ENCODE measurements at places on chromosomes 3 and 15. TPM values are rescaled to one million over a fixed set of nuclear protein-coding genes. Genes with fewer than 3 reads are reported as not detected.

Gene STRIT1
- 0.38 TPM for total RNA-seq

Gene TM4SF18
- total RNA-seq = 3.3 TPM

Gene CCK
- total RNA-seq = 2.4 TPM

Gene RASGRF1
- 0.67 TPM for total RNA-seq

Gene UTS2B
- total RNA-seq = not detected

Gene GPR87
- total RNA-seq = not detected

Gene SCAMP5
- 51.8 TPM for total RNA-seq

Gene KBTBD13
- not detected for total RNA-seq

Gene SYNPR
- total RNA-seq = 0.54 TPM

- no peak for DNase-seq
Measured at GRCh38 chr3:178741020-178741419, 204.8 kb downstream of the KCNMB2 start.

DNA sequence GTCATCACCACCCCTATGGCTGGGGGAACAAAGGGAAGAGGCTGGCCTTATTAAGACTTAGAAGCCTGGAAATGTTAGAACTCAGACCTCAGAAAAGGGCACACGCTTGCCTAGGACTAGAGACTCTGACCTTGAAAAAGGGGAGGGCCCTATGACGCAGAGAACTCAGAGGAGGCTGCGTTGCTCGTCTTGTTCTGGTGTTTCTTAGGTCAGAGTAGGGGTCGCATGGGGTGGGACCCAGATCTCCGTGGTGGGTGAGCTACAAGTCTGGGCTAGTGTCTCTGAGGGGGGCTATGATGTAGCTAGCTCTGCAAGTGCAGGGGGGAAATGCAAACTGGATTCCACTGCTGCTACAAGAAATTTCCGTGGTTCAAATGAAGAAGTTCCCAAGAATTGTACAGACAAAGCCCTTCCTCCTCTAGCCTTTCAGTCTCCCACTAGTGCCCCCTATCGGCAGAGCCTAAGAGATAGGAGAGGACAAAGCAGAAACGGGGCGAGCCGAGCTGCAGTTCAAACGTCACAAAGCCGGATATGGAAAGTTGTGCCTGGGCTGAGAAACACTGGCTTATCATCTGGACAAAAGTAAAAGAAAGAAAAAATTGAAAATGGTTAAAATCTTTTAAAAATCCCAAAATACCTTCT is 392.9 kb upstream of the ROBO2 start:
- peak; percentile 84 for DNase-seq

DNA sequence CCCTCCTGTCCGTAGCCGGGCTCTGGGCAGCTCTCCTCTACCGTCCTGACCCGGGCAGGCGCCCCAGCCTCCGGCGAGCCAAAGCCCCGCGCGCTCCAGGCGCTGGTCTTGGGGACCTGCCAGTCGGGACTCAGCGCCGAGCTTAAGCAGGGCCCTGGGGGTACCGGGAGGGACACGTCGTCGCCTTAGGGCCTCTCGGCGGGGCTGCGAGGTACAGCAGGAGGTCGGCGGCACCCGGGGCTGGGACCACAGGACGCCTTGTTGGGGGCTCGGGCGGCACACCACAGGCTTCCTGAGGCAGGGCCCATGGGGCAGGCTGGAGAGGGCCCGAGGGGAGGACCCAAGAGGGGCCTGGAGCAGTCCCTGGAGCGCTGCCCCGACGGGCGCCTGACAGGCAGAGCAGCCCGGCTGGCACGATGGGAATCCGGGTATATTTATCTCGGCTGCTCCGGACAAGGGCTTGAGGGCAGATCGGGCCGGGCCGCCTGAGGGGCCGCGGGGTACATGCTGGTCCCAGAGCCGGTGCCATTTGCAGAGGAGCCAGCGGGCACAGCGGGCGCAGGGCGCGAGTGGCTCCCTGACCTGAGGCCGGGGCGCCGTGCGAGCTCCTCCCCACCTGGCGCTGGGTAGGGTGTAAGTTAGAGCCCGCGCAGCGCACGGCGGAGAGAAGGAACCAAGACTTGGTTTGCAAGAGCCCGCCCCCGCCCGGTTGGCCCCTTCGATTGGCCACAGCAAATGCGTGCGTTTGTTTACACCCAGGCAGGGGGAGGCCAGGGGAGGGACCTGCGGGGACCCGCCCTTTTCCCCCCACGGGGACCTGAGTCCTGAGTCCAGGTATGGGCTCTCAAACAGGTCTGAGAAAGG is 574 bp downstream of the SLC38A3 start:
- peak; percentile 89 for DNase-seq

DNA sequence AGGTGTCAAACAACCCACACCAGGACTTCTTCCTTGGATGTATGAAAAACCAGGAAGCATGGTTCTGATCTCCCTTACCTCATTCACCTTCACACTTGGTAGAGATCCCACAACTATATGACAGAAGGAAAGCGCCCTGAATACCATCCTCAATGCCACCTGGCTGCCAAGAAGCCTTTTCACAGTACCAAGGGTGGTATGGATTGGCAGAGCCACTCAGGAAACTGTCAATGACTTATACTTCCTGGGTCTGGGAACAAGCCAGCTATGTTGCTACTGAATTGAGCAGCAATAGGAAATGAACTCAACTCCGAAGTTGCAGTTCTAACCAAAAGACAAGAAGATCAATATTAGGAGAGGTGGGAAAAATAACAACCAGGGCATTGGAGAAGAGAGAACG is 72.5 kb upstream of the PSMD6 start:
- DNase-seq = no peak

DNA sequence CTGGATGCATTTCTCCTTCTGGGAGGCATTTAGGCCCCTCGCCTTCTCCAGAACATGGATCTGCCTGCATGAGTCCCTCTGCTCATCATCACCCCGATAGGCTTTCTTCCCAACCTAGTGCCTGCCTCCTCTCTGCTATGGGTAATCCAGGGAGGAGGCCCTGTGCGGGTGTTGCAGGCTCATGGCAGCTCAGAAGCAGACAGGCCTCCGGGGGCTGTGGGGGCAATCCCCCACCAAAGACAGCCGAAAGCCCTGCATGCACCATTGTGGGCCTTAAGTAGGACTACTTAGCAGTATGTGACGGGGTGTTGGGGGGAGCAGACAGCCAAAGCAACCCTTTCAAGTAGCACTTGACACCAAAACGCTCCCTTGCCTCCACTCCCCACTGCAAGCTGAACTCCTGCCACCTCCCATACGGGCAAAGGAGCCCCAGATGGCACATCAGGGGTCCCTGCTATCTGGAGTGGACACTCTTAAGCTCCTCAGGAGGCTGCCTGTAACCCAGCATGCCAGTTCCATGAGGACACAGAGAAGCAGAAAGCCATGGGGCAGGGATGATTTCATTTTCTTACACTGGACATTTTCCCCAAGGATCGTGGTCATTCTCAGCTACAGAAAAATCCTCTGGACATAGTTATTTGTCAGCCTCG is 98.8 kb upstream of the HACD2 start:
- DNase-seq = no peak

GRCh38 chr3:196684548-196685407 is 27.3 kb downstream of the CEP19 start:
- DNase-seq = peak; percentile 77

GRCh38 chr3:73324203-73325155 is 263.0 kb downstream of the EBLN2 start:
- DNase-seq = no peak

DNA sequence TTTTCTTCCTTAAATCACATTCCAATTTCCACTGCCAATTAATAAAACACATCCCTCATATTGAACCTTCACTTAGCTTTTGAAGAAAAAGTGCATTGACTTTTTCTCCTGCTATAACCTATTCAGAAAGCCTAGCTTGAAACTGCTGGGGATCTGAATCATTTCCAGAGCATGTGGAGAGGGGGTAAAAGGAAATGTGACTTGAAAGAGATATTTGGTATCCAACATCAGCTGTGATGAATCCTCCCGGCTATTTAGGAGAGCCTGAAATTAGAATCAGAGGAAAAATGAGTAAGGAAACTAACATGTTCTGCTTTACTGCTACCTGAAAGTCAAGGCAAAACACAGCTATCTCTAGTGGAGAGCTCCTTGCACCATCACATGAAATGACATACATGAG is 2.6 kb upstream of the GNB5 start:
- no peak for DNase-seq

- DNase-seq = no peak
Measured at GRCh38 chr3:10457560-10457959, 47.8 kb downstream of the ATP2B2 start.

- no peak for DNase-seq
Measured at GRCh38 chr15:67897646-67898339, 57.9 kb upstream of the RNU6-1 start.

DNA sequence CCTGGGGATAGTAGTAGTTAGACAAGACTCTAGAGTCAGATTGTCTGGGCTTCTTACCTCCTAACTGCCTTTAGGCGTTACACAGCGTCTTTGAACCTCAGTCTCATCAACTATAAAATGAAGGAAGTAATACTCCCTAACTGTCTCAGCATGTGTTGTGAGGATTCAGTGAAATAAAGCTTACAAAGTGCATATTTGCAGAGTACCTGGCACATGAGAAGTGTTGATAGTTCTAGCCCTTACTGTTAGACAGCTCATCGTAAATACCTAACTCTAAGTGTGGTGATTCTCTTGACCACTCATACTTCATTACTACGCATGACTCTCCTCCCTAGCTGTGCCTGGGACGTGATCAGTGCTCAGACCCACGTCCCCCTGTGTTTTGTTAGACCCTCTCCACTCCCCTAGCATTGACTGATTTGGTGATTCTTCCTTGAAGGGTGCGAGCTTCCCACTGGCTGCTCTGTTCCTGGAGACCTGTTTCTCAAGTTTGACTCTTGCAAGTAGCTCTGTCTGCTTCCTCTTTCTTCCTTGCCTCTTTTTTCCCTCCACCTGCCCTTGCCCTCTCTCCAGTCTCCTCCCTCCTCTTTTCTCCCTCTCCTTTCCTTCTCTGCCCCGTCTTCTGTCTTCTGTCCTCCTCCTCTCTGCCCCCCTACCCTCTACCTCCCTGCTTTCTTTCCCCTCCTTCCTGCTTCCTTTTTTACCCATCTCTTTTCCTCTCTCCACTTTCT is 124.2 kb downstream of the SLC25A26 start:
- no peak for DNase-seq

- DNase-seq = no peak
Measured at GRCh38 chr3:126464997-126465396, 10.7 kb downstream of the ZXDC start.

- DNase-seq = no peak
Measured at GRCh38 chr3:23650371-23651140, 155.2 kb upstream of the UBE2E1 start.

DNA sequence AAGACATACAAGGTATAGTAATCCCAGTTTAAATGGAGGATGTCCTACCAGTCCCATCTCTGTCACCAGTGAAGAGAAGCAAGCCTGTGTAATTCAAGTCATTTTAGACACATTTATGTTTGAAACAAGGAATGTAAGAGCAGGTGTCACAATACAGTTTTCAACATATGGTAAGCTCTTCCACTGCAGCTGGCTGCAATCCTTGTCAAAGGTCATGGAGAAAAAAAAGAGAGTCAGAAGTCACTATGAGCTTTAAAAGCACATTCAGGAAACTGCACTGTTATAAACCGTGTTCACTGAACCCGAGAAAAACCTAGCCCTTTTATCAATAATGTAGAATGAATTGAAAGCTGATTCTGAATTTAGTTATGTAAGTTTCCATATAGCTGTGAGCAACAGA is 206.4 kb downstream of the NAALADL2 start:
- no peak for DNase-seq

GRCh38 chr15:82846621-82847020 is 37.2 kb downstream of the WHAMM start:
- DNase-seq = no peak

DNA sequence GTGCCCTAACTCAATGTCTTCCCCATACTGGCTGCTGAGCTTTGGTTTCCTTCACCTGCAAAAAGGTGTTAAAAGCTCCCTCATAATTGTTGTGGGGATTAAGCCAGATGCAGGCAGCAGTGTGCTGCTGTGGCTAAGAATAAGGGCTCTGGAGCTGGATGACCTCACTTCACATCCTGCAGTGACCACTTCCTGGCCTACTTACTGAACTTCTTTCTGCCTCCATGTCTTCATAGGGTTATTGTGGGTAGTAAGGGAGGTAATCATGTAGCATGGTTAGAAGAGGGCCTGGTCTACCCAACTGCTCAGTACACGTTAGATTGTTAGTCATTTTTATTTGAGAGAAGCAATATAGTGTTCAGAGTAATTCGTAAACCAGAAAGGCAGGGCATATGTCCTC is 18.4 kb downstream of the GYG1 start:
- DNase-seq = no peak

DNA sequence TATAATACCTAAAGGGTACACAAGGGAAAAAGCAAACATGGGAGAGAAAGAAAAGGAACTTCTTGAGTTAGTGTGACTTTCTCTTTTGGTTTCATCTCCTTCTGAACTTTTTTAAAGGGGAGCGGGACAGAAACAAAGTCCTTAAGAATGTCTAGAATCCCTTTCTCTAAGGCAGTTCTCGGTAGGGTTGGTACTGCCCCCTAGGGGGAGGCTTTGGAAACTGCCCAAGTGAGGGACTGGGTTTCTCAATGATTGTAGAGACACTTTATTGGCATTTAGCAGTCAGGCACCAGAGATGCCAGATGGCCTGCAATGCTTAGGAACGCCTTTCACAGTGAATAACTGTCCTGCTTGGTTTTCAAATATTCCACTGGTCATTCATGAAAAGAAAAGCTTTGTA is 172.7 kb downstream of the WDR72 start:
- peak; percentile 90 for DNase-seq

- DNase-seq = no peak
Measured at GRCh38 chr3:114476511-114476910, 182.7 kb downstream of the TIGIT start.

DNA sequence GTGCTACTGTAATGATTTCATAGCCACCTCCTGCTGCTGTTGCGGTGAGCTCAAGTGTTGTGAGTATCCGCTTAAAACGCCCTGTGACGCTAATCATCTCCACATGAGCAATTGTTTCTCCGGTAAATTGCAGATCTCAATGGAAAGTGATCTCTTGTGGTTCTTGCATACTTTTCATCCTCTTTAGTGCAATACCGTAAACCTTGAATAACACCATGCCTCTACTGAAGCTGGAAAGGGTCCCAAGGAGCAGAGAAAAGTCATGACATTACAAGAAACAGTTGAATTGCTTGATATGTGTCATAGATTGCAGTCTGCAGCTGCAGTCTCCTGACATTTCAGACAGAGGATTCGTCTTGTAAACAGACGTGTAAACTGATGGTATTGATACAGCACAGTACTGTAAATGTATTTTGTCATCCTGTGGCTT is 6.0 kb upstream of the CEMIP start:
- no peak for DNase-seq

DNA sequence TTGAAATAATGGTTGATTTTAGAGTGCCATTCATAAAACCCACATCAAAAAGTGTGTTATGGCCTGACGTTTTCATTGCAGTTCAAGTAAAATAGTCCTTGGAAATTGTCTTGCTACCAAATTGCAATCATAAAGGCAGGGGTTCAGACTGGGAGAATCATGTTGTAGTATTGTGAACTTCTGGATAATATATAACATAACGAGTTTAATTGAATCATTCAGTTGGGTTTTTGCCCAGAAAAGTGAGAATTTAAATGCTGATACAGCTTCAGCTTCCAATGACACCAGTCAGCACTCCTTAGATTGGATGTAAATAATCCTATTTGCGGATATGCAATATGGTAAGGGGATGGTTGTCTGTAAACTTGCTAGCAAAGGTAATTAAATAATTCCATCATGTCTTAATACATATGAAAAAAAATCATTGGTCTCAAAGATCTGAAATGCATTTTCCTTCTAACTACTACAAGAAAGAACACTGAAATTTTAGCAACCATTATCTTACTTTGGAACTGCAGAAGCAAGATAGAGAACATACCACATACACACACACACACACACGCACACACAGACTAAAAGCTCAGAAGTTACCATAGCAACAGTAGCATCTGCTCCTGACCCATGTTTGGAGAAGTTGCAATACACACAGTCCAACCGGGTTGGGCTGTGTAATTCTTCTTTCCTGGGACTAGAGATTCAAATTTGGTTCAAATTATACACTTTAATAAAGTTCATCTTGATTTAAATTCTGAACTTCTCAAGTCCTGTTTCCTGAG is 686.2 kb upstream of the NR2F2 start:
- DNase-seq = no peak

Measured in H1 (cell line).